Keratinocyte (primary cell): ENCODE measurements at places on chromosomes 5 and 9. TPM values are rescaled to one million over a fixed set of nuclear protein-coding genes. Genes with fewer than 3 reads are reported as not detected.

- no peak for DNase-seq
These were observed 233.3 kb upstream of the ADAMTS16 start for GRCh38 chr5:4906786-4907185.

DNA sequence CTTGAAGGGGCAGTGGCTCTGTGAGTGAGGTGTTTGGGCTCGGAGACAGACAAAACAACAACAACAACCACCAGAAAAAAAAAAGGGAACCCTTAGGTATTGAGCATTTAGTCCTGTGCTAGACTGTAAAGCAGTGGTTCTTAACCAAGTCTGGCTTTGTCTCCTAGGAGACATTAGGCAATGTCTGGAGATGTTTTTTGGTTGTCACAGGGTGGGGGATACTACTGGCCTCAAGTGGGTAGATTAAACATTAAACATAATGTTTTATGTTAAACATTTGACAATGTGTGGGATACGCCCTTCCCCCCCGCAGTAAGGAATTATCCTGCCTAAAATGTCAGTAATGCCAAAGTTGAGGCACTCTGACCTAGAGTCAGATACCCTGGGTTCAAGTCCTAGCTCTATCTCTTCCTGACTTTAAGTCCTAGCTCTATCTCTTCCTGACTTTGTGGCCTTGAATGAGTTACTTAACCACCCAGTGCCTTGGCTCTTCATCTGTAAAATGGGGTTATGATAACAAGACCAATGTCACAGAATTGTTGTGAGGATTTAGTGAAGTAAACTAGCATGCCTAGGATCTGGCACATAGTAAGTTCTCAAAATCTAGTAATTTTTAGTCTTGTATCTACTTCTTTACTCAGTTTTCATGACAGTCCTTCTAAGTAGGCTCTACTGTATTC lies 1.8 kb downstream of the TRIM32 start:
- DNase-seq, result no peak

DNA sequence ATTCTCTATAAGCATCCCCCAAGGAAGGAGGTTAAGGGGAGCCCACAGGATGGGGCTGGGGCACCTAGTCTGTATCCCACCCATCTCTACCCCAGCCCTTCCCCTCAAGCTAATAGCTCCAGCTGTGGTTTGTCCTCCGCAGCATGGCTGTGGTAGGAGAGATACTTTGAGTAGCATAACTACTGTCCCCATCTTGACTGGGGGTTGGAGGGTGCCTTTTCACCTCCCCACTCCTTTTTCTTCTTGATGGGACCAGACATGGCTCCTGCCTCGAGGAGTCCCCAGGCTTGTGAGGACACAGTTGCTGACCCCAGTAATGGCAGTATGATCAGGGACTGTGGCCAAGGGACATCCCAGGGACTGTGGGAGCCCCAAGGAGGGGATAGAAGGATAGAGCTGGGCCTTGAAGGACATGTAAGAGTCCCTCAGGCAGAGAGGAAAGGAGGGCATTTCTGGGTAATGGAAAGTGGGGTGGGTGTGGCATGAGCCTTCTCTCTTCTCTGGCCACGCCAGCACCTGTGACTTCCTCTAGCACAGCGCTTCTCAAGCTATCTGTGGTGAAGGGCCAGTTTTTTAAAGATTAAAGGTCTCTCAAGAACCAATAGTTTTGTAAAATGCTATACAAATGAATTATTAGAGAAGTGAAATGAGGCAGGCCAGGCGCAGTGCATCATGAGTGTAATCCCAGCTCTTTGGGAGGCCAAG lies 14.0 kb downstream of the OLFML2A start:
- DNase-seq, result no peak

Gene WNT8A
- not detected in 3 replicates for polyA plus RNA-seq

DNA sequence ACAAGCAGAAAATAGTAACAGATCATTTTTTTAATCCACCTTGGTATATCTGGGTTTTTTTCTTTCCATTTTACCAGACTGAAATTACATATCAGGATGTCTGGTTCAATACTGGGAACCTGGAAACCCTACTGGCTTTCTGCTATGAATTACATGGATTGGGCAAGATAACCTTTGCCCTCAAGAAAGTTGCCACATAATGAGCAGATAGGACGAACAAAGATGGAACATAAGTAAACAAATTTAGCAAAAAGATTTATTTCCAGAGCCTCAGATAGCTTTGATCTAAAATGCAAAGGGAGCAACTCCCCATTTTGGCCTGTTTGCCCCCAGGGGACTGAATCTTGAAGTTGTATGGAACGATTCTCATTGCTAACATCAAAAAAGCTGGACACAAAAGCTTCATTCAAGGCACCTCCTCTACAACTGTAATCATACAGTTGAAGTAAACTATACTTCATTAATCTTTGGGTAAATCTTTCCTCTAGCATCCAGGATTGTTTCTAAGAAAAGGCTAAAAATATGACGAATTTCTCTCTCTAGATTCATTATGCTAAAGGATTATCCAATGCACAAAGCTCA lies 131.6 kb upstream of the PTGER4 start:
- no peak for DNase-seq

Gene BHMT
- polyA plus RNA-seq, result not detected in 3 replicates

Gene GFPT2
- polyA plus RNA-seq, result 0.02 to 0.04 TPM in 2 of 3 replicates, not detected in the other

GRCh38 chr5:134046801-134047686 lies 42.3 kb upstream of the VDAC1 start:
- DNase-seq, result no peak

- DNase-seq, result no peak
These were observed 92.9 kb upstream of the NEK6 start for GRCh38 chr9:124164811-124165210.

GRCh38 chr9:116247791-116248374 lies 94.3 kb downstream of the PAPPA start:
- no peak for DNase-seq

DNA sequence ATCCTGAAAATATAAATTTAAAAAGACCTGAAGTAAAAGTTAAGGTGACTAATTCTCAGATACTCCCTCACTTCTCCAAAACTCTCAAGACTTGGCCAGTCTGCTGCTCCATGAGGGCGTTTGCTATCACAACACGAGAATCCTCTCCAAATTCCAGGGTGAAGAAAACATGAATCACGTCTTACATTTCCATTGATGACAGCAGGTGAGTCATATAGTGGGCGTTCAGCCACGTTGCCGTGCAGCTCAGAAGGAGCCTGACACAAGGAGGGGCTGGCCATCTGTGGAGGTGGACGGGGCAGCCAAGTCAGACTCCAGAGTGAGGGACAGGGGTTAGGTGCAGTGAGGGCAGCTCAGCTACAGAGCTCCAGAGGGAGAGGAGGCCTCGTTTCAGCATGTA lies 555.1 kb upstream of the ADAMTS16 start:
- DNase-seq, result peak; percentile 50

DNA sequence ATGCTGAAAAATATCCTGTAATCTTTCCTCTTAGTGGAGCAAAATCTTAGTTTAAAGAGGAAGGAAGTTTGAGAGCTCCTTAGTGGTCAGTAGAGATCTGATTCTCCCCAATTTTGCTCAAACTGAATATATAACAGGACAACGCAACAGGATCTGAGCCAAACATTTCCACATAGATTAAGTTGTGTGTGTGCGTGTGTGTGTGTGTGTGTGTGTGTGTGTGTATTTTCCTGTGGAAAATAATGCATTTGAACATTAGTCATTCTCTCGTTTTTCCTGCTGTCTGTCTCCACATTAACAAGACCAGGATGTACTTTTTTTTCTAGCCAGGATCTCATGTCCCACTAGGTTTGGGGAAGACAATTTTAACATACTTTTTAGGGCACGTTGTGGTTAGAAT lies 312.1 kb upstream of the CDH18 start:
- DNase-seq, result no peak

Gene CCNO
- 0.42 to 0.94 TPM (median 0.48 TPM) in 3 replicates for polyA plus RNA-seq

- DNase-seq, result no peak
These were observed 20.6 kb downstream of the GLRX start for GRCh38 chr5:95801961-95802360.

GRCh38 chr5:127041571-127041970 lies 11.2 kb upstream of the MARCHF3 start:
- no peak for DNase-seq

DNA sequence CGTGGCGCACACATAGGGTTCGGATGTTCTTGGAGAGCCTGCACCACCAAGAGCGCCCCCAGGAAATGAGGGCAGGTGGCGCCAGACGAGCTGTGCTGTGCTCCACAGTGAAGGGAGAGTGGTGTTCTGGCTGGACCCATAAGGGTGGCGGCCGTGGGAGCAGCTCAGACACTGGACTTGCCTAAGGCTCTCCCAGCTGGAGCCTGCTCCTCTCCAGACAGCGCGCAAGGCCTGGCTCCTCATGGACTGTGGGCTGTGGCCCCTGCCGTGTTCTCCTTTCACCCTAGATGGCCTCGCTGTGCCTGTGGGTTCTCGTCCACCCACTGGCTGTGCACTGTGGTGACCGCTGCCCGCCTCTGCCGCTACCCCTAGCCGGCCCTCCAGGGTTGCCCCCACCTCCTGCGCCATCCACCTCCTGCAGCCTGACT lies 92.9 kb downstream of the EHMT1 start:
- DNase-seq, result no peak

- DNase-seq, result no peak
These were observed 172.8 kb downstream of the APBA1 start for GRCh38 chr9:69499407-69499806.

- DNase-seq, result no peak
These were observed 16.3 kb upstream of the SLC12A7 start for GRCh38 chr5:1127959-1128785.

Gene ENTPD8
- polyA plus RNA-seq, result not detected in 3 replicates

DNA sequence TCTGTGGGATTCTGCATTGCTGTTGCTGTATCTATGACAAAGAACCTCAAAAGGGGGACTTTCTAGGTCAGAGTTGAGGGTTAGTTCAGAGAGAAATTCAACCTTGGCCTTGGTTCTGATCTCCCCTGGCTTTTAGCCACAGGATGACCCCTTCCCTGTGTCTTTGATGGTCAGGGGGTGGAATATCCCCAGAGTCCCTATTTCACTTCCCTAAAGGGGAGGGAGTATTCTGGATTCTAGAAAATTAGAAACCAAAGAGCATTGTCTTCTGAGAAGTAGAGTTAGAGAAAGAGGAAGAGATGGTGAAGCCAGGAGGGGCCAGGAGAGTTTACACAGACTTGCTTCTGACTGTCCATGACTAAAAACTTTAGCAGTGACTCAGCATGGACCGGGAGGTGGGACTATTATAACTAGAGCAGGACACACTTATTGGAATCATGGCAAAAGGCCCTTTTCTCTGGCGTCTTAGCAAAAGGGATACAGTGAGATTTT lies 56.2 kb upstream of the LPAR1 start:
- no peak for DNase-seq

GRCh38 chr9:109715344-109715743 lies 64.7 kb upstream of the PALM2AKAP2 start:
- no peak for DNase-seq

DNA sequence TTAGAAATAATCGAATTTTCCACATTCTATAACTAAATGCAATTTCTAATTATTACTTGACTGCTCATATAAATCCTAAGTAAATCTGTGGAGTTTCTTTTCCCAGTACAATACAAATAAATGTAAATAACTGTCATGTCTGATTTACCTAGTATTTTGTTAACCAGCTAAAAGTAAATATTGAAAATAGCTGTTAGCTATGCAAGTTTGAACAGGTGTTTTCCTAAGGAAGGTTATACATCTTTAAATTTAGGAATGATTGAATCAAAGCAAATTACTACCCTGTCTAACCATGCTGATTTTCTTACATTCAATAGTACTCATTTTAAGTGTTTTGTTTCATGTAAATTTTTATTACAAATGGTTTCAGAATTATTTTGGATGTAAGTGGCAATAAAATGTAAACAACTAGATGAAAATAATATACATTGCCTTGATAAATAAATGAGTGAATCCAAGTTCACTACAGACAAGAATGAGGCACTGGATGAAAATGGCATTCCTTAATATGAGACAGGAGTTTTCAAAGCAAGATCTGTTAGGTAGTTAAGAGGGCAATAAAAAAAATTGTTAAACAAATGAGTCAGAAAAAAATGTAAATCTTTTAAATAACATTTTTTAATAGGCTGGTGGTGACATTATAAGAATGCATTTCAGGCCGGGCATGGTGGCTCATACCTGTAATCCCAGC lies 15.8 kb downstream of the MCIDAS start:
- no peak for DNase-seq

DNA sequence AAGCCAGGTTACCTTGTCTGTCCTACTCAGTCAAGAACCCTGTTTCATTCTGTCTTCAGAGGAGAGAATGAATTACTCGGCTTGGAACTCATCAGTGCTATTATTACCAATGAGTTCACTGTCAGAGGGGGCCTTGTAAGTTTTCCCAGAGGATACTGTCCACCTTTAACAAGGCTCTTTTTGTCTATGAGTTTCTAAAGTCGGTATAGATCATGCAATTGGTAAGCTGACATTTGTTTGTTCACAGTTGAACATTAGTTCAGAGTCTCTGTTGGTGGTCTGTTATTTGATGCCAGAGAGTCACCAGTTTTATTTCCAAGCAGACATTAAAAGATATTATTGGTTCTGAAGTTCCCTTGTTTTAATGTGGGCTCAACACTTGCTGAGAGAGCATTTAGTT lies 58.1 kb upstream of the DHFR start:
- DNase-seq, result no peak

DNA sequence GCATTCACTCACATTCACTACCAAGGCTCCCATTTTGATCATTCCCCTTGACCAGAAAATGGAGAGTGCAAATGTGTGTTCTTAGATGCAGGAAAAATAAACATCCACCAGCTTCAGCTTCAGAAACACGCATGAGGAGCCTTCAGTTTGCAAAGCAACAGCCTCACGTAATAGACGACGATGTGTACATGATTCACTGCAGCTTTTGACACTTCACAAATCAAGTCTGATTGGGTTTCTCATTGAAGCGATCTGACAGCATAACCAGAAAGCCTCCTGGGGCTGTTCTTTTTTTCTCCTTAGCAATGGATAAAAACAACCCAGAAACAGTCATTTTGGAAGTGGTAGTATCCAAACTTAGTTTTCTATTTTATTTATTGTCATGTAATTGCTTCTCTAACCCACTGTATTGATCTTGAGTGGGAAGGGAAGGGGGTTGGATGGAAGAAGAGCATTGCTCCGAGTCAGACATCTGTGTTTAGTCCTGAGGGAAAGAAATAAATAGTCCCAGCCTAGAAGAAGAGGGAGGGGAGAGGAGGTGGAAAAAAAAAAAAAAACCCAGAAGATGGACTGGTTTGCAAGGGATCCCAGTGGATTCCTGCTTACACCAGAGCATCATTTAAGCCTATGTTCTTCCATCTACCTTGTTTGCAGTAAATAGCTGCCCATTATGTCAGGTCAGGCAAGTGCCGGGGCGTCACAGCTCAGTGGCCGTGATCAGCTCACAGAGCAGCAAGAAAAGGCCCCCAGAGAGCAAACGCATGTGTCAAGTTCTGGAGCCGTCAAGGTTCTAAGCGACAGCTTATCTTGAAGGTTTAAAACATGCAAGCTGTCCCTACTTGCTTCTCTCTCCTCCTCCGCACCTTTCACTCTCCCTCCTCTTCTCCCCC lies 190.2 kb upstream of the SNX2 start:
- DNase-seq, result no peak

Gene ENTPD2
- 0.52 to 1.3 TPM (median 0.65 TPM) in 3 replicates for polyA plus RNA-seq

Gene RABGAP1
- polyA plus RNA-seq, result 32.9 to 40.6 TPM (median 34.1 TPM) in 3 replicates

DNA sequence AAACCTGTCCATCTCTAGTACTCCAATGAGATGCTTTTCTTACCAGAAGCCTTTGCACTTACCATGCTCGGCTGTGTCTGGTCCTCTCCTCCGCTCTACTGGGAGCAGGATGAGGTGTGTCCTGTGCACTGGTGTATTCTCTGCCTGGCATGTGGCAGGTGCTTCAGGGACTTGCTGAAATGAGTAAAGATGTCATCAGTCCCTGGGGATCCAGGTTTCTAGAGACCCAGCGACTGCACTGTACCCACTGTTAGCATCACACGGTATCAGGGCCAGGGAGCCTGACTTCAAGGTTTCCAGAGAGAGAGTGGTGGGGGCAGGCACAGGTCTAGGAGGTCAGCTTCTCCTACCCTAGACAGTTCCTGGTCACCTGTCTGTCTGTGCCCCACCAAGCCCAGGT lies 10.5 kb downstream of the PTTG1 start:
- no peak for DNase-seq
